Fibroblast of skin of right biceps (primary cell): ENCODE measurements at places on chromosomes 4 and X.

DNA sequence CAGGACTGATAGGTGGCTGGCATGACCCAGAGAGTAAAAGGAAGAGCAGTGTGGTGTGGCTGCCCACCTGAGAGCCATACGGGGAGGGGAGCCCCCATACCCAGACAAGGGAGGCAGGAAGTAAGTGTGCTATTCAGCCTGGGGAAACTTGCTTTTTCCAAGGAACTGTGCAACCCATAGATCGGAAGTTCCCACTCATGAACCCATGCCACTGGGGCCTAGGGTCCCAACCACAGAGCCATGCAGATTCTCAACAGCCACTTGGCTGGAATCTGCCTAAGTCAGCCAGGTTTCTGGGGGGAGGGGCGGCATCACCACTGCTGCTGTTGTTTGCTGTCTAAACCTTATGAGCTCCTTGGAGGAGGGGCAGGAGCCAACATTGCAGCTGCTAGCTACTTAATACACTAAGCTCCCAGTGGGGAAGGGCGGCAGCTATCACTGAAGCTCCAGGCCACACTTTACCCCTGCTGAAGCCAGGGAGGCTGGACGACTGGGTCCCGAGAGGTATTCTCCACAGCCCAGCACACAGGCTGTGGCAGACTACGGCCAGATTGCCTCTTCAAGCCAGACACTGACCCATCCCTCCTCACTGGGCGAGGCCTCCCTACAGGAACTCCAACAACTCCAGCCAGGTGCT, 410.4 kb downstream of the INPP4B start:
- no peak for DNase-seq

DNA sequence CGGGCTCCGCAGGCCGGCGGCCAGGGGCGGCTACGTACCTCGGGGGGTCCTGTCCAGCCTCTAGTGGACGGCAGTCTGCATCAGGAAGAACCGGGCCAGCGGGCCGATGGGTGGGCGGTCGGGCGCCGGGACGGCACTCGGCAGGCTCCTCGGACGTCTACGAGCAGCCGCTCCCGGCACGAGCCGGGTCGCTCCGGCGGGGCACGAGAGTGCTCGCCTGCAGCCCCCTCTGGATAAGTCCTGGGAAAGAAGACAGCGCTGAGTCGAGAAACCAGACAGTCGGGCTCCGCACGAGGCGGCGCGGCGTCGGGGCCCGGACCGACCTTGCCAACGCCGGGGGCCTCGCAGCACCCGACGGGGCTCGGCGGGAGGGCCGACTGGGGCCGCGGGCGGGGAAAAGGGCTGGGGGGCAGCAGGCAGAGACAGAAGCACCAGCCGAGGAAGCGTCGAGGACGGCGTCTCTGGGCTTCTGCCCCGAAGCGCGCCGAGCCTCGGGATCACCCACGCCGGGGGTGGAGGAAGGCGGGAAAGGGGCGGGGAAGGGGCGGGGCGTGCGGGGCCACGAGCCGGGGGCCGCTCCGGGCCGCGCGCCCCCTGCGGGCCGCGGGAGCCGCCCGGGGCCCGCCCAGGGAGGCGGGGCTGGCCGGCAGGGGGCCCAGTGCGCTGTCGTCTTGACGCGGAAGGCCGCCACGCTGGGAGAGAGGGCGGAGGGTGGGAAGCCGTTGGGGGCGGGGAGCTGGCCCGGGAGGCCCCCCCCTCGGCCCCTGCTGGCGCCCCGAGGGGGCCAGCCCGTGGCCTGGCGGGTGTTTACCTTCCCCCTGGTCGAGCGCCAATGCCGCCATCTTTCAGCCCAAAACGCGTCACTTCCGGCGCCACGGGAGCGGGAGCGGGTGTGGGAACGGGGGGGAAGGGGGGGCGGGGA, 1.9 kb downstream of the KLHL15 start:
- peak; percentile 95 for DNase-seq

- DNase-seq, result peak; percentile 72
These were observed at the start of gene SORCS2 for GRCh38 chr4:7192252-7193029. TSS of gene SORCS2 (plus strand) at chr4:7192538.

DNA sequence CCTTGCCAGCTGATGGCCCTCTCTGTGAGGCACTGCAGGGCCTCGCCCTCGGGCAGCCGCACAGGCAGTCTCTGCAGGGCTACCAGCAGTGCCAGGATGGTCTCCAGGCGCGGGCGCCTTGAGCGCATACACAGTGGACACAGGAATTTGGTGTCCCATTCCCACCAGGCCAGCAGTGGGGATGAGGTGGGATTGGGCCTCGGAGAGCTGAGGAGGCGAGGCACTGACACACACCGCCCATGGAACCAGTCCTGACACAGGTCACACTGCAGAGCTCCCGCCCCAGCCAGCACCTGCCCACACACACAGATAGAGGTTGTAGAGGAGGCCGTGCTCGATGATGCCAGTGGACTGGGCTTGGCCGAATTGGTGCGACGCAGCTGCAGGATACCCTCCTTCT, 30.7 kb downstream of the KDM5C start:
- DNase-seq, result no peak

- DNase-seq, result no peak
These were observed 24.2 kb downstream of the MID2 start for GRCh38 chrX:107849747-107850421.

GRCh38 chr4:186739802-186740434, 16.3 kb upstream of the FAT1 start:
- DNase-seq, result no peak

GRCh38 chr4:43276321-43276720, 383.8 kb downstream of the GRXCR1 start:
- DNase-seq, result peak; percentile 30

DNA sequence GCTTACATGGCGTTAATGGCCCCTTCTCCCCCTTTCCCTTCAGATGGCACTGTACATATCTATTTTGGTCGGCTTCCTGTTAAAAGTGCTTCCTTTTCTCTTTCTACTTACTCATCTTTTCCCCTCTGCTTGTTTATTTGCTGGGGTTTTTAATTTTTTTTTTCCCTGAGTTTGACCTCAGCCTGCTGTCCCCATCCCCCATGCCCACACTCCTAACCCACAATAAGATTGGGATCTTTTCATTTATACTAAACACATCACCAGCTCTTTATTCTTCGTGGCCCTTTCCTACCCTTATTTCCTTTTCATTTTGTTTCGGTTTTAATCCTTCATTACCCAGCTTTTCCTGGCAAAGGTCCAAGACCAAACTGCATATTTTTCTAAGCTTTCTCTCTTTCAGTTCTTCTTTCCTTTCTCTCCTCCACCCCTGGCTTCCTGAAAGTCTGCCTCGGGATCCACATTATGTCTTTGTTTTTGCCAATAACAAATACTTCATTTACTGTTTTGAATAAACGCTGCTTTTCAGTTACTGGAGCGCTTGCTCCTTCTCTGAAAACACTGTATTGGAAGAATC, 152.0 kb upstream of the USP9X start:
- DNase-seq, result peak; percentile 58

DNA sequence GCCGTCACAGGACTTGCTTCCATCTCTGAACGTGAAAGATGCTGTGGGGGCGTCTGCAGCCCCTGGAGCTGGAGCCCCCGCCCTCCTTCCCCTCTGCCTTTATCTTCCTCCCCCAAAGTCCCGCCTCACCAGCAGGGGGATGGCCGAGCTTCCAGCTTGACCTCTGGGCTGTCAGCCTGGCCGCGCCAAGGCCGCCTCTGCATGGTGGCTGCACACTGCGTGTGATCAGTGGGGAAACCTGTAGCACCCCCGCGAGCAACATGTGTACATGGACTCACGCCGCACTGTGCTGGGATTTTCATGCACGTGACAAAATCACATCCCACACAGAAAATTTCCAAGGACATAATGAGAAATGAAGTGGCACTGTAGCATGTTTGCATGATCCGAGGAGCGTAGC, 26.5 kb upstream of the PSAPL1 start:
- no peak for DNase-seq

DNA sequence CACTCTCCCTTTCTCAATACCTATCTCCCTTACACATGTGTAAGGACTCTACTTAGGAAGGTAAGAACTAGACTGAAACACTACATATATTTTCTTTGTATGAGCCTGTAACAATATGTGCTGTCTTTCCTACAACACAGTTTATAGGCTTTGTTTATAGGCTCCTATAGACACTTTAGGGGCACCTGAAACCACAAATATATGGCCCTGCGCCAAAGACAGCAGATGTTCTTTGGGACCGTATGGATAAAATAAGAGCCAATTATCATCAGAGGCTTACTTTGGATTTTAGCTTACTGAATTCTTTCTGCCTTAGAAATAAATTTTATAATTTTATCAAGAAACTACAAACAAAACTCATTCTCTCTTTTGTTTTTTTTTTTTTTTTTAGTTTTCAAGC, 16.6 kb upstream of the CXCL3 start:
- no peak for DNase-seq

GRCh38 chrX:77953708-77954107, 15.7 kb downstream of the PGAM4 start:
- DNase-seq, result no peak

- DNase-seq, result peak; percentile 60
These were observed 234.1 kb upstream of the PGRMC2 start for GRCh38 chr4:128521648-128522111.

DNA sequence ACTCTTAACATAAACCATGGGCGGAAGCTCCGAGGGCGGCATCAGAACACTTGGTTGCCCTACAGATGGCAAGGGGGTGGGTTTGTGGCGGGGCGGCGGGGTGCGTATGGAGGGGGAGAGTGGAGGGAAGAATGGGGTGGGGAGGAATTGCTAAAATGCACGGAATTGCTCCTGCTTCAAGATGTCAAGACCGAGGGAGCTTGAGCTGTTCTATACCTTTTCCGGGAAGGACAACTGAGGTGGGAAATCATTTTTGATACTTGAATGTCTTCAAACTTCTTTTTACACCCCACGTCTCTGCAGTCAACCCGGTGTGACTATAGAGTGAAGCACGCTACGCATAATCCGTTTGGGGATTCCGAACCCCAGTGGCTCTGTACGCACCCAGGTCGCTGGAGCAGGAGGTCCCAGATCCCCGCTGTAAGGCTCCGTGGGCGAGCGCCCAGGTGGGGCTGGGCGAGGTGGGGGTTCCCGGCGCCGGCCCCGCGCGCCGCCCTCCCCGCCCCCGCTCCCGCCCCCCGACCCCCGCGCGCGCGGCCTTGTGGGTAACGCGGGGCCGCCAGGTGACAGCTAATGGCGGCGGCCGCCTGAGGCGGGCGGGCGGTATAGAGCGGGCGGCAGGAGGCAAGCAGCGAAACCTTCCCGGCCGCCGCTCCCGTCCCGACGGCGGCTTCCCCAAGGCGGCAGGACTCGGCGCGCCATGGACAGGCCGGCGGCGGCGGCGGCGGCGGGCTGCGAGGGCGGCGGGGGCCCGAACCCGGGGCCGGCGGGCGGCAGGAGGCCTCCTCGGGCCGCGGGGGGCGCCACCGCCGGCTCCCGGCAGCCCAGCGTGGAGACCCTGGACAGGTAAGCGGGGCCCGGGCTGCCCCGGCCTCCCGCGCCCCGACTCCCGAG, at the start of gene MTMR1:
Gene MTMR1 (plus strand): TSS at position 566 of the 894 bp plus-strand sequence. CDS start 135 bp downstream, at position 701.
- DNase-seq, result peak; percentile 19

DNA sequence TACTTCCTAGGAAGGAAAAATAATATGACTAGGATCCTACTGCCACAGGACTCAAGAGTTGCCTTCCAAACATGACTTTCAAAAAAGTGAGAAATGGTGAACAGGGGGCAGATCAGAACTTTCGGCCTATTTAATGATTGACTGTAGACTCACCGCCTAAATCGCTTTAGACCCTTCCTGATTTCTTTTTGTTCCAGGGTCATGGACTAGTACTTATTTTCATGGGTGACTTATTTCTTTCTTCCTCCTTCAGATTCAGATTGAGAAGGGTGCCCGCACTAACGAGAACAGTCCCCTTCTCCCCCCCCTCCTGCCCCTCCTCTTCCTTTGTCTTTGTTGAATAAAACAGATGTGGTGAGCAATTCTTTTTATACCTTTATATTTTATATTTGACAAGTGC, 48.0 kb upstream of the KLHL8 start:
- DNase-seq, result no peak

DNA sequence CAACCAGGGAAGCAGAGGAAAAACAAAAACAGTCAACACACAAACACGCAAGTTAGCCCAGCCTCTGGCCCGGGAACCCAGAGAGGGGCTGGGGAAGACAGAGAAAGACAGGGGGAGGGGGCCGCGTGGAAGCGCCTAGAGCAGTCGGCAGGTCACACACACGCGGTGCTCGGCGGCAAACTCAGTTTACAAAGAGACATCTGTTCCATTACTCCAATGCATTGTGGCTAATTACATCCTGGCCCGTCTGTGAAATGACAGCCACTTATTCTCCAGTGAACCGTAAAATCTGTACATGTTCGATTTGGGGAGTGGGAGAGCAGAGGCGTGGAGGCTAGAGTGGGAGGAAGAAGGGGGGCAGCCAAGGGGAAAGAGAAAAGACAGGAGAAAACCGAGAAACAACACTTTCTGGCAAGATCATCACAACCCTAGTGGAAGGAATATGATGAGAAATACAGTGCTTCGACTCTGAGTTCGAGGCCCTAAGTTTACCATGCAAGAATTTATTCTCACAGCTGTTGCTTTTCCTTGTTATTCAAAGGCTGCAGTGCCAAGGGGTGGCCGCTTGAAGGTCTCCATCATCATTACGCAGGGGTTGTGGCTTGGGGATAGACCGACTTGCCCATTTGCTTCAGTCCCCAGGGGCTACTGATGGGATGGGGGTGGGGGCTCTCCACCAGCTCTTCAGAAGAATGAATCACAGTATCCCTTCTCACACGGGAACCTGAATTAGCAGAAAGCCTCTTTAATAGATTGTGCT, 167.7 kb downstream of the MGST2 start:
- DNase-seq, result peak; percentile 11

GRCh38 chr4:5399124-5399523, 309.2 kb downstream of the EVC2 start:
- no peak for DNase-seq

DNA sequence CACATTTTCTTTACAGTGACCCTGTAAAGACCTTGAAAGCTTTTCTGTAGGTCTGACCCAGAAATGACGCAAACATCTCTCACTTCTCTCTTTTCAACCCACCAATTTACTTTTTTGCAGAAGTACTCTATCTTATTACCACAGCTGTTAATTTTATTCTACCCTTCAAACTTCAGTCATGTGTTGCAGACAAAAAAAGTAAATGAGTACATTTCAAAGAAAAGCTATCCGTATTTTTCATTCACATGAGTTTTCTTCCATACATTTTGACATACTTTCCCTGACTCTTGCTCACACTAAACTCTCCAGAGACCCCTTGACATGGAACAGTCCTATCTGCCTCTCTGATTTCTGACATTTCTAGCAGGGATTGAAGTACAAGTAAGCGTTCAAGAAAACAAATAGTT, 51.7 kb downstream of the SLC7A11 start:
- no peak for DNase-seq

DNA sequence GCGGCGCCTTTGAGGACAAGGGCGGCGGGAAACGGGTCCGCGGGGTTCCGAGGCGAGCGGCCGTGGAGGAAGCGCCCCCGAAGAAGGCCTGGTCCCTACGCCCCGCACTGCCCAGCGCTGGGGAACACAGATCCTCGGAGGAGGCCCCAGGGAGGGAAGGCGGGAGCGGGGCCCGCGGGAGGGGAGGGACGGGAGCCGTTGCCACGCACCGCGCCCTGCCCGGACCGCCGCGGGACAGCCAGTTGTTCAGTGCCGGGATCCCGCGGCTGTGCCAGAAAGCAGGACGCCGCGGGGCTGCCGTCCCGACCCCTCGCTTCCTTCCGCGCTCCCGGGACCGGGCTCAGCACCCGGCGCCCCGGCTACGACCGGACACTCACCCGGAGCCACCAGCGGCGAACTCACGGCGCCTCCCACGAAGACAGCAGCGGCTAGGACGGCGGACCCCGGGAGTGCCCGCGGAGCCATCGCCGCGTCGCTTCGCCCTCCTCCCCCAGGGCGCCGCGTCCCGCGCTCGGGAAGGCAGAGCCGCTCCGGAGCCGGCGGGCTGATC, 278 bp downstream of the RELL1 start:
- peak; percentile 44 for DNase-seq
